Stimulated activated CD4-positive, alpha-beta T cell treated with anti-CD3 and anti-CD28 coated beads, Interleukin-12 subunit alpha, Interleukin-12 subunit beta, amount 100 ng/mL, for 48 hours (primary cell): ENCODE measurements at places on chromosomes 6 and 20.

GRCh38 chr6:90586546-90586835 lies 381 bp downstream of the MAP3K7 start:
- DNase-seq, result no peak

- DNase-seq, result no peak
These were observed 231.2 kb upstream of the PMEPA1 start for GRCh38 chr20:57940868-57941522.

- DNase-seq, result no peak
These were observed 89.0 kb upstream of the DTNBP1 start for GRCh38 chr6:15751721-15752350.

DNA sequence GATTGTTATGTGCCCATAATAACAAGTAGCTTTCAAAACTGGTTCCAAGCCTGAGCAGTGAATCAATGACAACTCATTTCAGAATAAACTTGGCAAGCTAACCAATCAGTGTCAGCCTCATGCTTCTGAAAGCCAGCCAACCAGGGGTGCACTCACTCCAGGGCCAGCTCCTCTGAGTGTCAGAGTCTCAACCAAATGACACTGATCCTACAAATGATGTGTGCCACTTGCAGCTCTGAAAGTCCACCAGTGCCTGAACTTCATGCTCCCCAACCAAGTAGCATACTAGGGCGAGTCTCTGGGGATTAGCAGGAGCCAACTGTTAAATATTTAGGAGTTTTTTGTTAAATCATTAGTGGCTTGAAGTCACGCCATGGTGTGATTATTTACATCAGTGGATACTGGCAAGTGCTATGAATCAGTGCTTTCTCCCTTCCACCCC lies 4.5 kb downstream of the IYD start:
- no peak for DNase-seq

DNA sequence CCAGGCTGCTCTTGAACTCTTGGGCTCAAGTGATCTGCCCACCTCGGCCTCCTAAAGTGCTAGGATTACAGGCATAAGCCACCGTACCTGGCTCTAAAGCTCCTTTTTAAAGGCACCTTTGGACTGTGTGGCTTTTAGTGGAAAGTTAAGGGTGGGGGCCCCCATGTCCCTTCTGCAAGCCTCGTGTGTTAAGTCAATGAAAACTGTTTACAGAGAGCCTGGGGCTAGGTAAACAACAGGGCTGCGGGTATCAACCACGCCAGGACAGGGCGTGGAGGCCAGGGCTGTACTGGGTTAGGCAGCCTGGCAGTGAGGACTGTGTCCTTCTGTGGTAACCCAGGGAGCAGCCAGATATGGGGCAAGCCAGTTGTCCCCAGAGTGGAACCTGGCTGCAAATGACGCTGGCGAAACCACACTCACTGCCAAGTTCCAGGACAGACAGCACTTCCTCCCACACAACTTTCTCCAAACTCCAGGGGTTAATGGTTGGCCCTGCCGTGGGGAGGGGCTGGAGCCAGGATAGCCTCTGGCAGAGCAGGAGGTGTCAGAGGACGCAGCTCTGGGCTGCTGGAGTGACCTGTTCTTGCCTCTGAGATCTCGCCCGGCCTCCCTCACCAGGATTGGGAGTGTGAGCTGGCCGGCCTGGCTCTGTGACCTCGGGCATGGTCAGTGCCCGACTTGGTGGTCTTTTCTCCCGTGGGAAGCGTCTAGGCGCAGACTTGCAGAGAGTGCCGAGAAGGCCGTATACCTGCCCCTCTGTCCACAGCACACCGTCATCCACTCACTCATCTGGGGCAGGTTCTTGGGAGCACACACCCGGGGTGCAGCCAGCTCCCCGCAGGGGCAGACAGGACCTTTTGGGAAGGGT lies 3.2 kb downstream of the SLC17A9 start:
- DNase-seq, result no peak

GRCh38 chr6:169288591-169288990 lies 34.9 kb upstream of the THBS2 start:
- no peak for DNase-seq

GRCh38 chr20:36098364-36098763 lies 56.2 kb upstream of the EPB41L1 start:
- no peak for DNase-seq

GRCh38 chr6:154404791-154405400 lies 48.3 kb upstream of the IPCEF1 start:
- DNase-seq, result no peak

- no peak for DNase-seq
These were observed 9.5 kb upstream of the AKAP12 start for GRCh38 chr6:151230277-151230577.

GRCh38 chr6:169654598-169655391 lies 47.0 kb downstream of the WDR27 start:
- DNase-seq, result peak; percentile 37

- DNase-seq, result no peak
These were observed 154.5 kb upstream of the SHLD1 start for GRCh38 chr20:5595744-5596143.

DNA sequence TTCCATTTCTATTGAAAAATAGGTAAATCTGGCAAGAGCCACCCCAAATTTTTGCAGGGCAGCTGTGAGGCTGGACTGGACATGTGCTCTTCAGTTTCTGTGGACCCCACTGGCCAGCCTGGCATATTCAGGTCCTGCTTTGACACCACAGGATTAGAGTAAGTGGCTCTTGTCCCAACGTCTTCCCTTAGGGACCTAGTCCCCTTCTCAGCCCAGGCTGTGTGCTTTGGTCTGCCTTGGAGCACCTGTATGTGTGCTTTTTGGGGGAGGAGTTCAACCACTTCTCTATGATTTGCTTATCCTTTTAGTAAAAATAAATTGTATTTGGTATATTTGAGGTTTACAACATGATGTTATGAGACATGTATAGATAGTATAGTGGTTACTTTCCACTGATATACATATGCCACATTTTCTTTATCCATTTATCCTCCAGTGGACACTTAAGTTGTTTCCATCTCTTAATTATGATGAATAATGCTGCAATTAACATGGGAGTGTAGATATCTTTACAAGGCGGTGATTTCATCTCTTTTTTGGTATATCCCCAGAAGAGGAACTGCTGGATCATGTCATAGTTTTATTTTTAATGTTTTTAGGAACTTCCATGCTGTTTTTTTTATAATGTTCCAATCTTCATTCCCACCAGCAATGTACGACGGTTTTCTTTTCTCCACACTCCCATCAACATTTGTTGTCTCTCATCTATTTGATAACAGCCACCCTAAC lies 167.8 kb upstream of the UST start:
- DNase-seq, result no peak
